SJCRH30 (cell line): ENCODE measurements at places on chromosomes 7 and 10. TPM values are rescaled to one million over a fixed set of nuclear protein-coding genes. Genes with fewer than 3 reads are reported as not detected.

CHAT gene
- not detected in 2 replicates for total RNA-seq

PIP gene
- total RNA-seq = not detected in 2 replicates

- H3K27me3 ChIP-seq = no peaks in the 10 kb centered on the region
- H3K27ac ChIP-seq = no peak overlapping the region
- H3K36me3 ChIP-seq = no peaks in the 10 kb centered on the region
These were observed 158.8 kb upstream of the LYZL2 start for GRCh38 chr10:30788307-30788706.

GRCh38 chr7:85974176-85974575 is 669.5 kb upstream of the GRM3 start:
- H3K4me1 ChIP-seq = no peaks in the 10 kb centered on the region
- DNase-seq = no peak
- H3K27me3 ChIP-seq = no peaks in the 10 kb centered on the region

DNA sequence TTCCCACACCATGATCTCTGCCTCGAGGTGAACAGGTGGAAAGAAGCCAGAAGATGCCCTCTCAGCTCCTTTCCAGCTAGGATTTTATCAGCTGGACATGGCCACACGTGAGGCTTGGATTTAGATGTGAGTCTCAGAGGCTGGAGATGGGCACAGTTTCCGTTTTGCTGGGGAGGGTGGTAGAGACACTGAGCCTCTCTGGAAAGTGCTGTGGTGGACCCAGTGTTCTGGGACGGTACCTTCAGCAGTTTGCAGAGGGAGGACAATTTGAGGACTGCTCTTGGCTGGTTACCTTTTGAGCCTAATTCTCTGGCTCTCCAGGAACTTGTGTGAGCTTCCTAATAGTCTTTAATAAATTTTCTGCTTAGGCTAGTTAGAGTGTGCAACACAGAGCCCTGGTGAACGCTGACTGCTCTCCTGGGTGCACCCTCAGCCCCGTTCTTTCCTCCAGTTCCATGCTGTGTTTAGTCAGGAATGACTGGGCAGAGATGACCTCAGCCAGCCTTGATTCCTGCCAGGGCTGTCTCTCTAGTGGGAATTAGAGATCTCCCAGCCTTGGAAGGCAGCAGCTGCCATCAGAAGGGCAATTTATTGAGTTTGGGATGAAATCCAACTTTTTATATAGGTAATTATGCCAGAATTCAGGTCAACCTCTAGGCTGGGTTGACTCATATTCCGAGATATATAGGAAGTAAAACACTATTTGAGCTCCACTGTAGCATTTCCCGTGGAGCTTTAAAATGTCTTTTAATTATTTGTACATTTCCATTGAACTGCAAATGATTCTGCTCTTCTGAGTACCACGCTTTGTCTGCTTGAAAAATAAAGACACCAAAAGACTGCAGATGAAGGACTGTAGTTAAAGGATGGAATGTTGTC is 103.9 kb downstream of the GATA3 start:
- no peak overlapping the region for H3K4me3 ChIP-seq
- DNase-seq = no peak

DNA sequence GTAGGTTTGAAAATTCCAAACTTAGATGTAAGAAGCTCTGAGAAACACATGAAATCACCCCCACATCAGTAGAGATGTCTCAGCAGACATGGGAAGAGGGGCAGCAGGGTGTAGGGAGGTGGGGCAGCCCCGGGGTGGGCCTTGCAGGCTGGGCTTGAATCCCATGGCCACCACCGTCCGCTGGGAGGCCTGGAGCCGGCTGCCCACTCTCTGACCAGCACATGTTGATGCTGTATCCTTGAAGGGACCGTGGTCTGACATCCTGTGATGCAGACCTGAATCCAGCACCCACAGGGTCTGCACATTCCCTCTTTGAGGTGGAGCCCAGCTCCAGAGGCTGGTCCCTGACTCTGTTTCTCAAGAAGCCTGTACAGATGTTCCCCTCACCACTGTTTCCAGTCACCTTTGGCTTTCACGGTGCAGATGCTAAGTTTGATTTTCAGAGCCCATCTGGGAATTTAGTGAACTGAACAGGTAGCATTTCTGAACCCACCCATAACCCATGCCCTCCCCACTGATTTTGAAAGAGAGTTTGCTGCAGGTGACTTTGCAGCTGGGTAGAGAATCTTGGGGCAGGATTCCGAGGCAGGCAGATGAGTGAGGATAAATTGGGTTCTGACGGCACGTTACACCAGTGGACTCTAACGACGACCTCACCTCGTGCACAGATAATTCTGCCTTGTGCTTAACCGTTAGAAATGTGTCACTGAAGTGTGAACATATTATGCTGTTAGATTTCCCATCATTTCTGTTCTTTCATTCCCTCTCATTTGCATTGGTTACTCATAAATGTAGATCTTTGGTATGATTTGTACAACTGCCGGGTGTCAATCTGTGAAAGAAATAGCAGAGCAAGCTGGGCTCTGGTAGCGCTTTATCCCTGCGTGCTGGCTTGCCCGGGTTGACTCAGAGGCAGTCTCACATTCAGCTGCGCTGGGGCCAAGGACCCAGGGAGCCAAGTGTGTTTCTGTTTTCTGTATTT is 45.7 kb downstream of the IKZF1 start:
- H3K4me3 ChIP-seq = no peak overlapping the region
- no peak overlapping the region for H3K27ac ChIP-seq
- no peaks in the 10 kb centered on the region for H3K36me3 ChIP-seq
- H3K27me3 ChIP-seq = peaks cover 5% of the 10 kb centered on the region; the same call in 1 of the 2 replicates

DNA sequence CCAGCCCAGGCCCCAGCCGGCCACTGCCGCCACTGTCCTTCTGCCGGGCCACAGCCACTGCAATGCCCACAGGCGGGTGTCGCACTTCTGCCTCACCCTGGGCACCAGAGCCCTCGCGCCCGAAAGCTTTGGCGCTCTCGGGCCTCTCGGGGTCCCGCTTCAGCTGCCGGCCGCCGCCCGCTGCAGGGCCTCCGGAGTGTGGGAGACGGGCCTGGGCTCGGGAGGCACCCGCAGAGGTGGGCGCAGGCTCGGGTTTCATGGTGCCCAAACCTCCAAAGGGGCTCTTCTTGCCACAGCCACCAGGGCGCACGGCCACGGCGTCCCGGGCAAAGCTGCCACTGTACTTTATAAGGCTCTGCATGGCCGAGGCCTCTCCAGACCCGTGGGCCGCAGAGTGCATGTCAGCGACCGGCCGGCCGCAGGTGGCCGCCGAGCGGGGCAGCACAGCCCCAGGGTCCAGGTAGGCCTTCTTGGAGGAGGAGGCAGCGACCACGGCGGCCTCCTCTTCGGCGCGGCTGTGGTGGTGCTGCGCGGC is 35.9 kb downstream of the TNRC18 start:
- no peak overlapping the region for H3K27ac ChIP-seq
- no peaks in the 10 kb centered on the region for H3K27me3 ChIP-seq
- H3K4me1 ChIP-seq = no peaks in the 10 kb centered on the region
- no peak overlapping the region for H3K4me3 ChIP-seq
- DNase-seq = no peak

DNA sequence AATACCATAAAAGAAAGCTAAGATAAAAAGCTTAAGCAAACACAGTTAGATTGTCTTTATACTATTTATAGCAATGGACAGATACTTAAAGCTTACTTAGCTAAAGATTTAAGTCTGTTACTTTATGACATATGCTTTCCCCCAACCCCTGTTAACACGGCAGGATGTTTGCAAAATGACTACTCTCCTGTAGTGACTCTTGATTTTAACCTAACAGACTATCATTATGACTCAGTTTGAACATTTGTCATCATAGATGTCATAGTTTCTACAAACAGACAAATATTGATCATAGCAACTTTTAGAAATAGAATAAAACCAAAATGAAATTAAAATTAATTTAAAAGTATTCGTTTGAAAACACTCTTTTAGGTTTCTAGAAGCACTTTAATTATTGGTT is 7.8 kb upstream of the COMMD3 start:
- DNase-seq = no peak
- H3K4me3 ChIP-seq = no peak overlapping the region
- H3K36me3 ChIP-seq = no peaks in the 10 kb centered on the region

GRCh38 chr10:44811072-44811471 is 100.1 kb upstream of the TMEM72 start:
- no peaks in the 10 kb centered on the region for H3K36me3 ChIP-seq
- no peaks in the 10 kb centered on the region for H3K27me3 ChIP-seq
- no peak overlapping the region for H3K27ac ChIP-seq
- no peak for DNase-seq
- H3K4me3 ChIP-seq = no peak overlapping the region

DNA sequence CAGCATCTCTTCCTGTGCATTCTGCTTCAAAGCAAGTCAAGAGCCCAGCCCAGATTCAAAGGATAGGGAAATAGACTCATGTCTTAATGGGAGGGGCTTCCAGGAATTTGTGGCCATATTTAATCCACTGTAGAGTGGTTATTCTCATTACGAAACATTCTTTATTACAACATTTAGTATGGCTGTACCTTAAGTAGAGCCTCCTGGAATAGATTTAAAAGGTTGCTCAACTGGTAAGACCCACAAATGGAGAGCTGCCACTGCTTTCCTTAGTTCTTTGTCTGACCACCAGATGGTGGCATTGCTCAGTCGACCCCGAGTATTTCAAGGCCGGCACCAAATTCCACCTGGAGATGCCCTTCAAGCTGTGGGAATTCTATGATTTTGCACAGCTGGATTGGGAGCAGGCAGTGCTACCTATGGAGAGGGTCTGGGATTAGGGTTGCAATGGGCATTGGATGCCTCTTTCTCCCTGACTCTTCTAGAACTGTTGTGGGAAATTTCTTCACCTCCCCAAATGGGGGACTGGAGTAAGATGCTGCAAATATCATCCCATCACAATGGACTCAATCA is 102.2 kb downstream of the RBM20 start:
- no peaks in the 10 kb centered on the region for H3K27me3 ChIP-seq
- peak; percentile 87 for DNase-seq
- H3K4me3 ChIP-seq = no peak overlapping the region

DNA sequence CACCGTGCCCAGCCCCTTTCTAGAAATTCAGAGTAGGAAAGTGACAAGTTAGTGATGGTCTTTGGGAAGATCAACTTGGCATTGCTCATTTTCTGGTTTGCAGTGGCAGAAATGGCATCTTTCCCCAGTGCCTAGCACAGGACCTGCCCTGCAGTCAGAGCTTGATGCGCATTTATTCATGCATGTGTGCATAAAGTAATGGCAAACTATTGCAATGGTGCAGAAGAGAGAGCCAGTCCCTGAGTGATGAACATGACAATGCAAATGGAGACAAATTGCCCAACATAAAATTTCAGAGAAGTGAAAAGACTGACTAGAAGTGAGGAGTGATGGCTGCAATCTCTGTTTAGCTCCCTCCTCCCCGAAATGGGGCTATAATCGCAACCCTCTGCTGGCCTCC is 268.2 kb downstream of the CCSER2 start:
- H3K4me1 ChIP-seq = no peaks in the 10 kb centered on the region
- H3K36me3 ChIP-seq = no peaks in the 10 kb centered on the region
- H3K27me3 ChIP-seq = no peaks in the 10 kb centered on the region
- H3K27ac ChIP-seq = no peak overlapping the region
- DNase-seq = no peak

DNA sequence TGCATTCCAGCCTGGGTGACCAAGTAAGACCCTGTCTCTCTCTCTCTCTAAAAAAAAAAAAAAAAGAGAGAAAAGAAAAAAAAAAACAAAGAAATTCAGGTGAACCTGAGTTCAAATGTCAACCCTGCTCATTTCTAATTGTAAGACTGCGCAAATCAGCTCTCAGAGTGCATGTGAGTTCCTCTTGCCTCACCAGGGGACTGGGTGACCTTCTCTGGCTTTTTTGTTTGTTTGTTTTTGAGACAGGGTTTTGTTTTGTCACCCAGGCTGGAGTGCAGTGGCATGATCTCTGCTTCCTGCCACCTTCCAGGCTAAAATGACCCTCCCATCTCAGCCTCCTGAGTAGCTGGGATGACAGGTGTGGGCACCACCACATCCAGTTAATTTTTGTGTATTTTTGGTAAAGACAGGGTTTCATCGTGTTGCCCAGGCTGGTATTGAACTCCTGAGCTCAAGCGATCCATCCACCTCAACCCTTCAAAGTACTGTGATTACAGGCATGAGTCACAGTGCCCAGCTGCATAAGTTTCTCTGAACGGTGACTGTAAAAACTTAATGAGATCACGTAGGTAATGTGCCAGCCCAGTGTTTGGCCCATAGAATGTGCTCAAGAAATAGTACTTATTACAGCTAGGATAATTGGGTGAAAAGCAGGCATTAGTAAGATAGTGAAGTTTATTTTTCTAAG is 45.3 kb upstream of the BAMBI start:
- H3K27ac ChIP-seq = no peak overlapping the region
- no peak overlapping the region for H3K4me3 ChIP-seq
- DNase-seq = no peak
- no peaks in the 10 kb centered on the region for H3K36me3 ChIP-seq
- no peaks in the 10 kb centered on the region for H3K4me1 ChIP-seq

DNA sequence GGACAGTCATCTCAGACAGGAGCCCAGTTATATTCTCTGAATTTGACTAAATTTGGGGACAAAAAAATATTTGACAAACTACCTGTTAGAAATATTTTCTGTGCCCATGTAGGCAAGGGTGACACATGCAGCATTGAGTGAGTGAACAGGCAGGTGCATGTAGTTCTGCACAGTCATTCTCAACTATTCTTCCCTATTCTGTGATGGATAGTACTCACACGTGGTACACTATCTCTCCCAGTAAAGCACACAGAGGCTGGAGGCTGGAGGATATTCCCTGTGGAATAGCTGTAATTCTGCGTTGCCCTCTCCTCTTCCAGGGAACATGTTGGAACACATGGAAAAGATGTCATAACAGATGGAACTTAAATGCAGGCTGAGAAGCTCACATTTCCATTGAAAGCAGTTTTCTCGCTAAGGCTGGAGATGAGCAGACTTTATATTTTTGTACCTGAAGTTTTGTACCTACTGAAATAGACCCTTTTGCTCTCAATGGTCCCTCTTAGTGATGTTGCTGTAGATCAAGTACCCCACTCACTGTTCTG is 75.0 kb downstream of the GPR141 start:
- no peak overlapping the region for H3K27ac ChIP-seq
- H3K4me3 ChIP-seq = no peak overlapping the region
- no peaks in the 10 kb centered on the region for H3K27me3 ChIP-seq
- no peak for DNase-seq
- no peaks in the 10 kb centered on the region for H3K36me3 ChIP-seq

DNA sequence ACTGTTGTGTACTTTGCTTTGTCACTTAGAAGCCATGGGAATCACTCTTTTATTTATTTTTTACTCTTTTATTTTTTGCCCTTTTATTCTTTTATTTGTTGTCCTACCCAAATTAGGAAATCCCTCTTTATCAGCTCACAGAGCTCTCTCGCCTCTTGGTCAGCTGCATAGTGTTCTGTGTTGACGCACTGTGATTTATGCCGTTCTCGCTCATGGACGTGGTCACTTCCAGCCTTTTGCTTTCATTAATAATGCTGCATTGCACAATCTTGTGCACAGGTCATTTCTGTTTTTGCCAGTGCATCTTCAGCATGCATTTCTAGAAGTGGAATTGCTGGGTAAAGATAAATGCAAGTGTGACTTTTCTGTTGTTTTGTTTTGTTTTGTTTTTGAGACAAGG is 42.3 kb downstream of the FBH1 start:
- H3K36me3 ChIP-seq = peaks cover 4% of the 10 kb centered on the region
- H3K27ac ChIP-seq = no peak overlapping the region
- H3K4me3 ChIP-seq = no peak overlapping the region
